ENCODE measurements at places on chromosomes 12 and 14.

DNA sequence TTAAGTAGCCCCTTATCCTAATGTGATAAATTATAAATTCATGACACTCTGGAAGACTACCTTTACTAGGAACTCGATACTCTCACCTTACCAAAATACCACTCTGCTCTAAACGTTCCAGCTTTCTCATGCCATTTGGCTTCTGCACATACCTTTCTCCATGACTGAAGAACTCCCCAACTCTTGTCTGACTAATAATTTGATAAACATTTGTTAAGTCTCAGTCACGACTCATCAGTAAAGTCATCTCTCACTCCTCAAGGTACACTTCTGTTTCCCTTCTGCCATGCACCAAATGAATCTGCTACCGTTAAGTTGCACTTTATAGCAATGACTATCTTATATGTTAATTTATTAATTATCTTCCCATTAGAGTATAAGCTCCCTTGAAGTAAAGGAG, 498.3 kb upstream of the NOVA1 start:
- no peak for DNase-seq

GRCh38 chr12:69330475-69331473, 17.4 kb upstream of the LYZ start:
- DNase-seq, result no peak

- DNase-seq, result no peak
Observed at GRCh38 chr12:92158796-92159439, 13.3 kb upstream of the BTG1 start.

- DNase-seq, result no peak
Observed at GRCh38 chr12:11433664-11434063, 38.3 kb upstream of the PRB2 start.

DNA sequence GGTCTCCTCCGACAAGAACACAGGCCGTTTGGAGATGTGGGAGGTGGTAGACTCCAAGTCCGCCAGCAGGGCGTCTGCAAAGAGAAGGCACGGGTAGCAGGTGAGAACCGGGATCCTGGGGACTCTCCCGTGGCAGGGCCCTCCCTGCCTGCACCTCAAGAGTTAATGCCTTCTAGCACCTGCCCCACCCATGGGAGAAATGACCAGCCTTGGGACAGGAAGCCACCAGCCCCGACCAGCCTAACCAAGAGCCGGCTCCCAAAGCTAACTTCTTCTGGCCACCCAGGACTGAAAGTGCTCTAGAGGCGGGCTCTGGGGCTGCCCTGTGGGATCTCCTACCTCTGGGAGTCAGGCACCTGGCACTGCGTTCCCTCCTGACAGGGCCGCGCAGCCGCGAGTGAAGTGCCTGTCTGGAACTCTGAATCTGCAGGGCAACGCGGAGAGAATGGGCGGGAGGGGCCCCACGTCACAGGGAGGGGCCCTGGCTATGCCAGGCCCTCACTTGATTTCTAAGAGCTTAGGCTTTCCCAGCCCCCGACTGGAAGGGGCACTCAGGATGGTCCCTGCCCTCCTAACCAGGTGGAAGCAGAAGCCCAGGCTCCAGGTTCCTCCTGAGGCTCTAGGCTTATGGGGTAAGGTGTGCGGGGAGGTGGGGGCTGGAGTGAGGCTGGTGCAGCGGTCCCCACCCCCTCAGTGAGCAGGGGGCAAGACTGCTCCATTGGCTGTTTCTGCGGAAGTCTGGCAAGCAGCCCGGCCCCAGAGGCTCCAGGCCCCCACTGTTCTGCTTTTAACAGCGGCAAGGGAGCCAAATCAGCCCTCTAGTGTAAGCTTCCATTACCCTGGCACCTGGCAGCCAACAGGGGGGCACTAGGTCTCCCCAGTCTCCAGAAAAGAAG, 23.6 kb upstream of the RPLP0 start:
- peak; percentile 81 for DNase-seq

DNA sequence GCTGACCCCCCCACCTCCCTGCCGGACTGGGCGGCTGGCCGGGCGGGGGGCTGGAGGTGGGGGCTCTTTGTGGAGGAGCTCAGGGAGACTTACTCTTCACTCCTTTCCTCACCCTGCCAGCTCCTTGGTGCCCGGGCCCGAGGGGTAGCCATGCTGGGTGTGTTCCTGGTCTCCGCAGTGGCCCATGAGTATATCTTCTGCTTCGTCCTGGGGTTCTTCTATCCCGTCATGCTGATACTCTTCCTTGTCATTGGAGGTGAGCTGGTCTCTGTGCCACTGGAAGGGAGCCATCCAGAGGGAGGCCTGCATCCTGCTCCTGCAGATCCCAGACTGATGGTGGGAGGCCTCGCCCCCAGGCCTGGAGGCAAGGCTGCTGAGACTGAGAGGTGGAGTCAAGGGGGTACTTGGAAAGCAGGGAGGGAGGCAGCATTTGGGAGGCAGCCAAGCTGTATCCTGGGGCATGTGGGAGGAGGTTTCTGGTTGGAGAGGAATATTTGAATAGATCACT, 19.7 kb downstream of the SOAT2 start:
- no peak for DNase-seq

DNA sequence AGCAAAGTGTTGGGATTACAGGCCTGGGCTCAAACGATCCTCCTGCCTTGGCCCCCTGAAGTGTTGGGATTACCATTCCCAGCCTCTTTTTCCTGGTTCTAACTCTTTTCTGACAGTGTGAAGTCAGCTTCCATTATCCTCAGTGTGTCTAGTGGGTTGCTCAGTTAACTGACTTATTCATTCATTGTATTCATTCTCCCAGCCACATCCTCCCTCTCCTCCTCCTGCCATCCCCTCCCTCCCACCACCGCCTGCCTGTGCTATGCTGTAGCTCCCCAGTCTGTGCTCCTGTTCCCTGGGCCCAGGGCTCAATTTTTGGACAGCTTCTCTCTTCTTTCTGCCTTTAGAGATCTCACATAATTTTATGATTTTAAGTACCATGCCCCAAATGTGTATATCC, 19.4 kb downstream of the ATP6V0A2 start:
- no peak for DNase-seq
